IPS DF 6.9 (cell line): ENCODE measurements at places on chromosomes 11 and 22.
A peak's percentile ranks its signal among the peaks of the same experiment; 100 is the strongest.

- DNase-seq = no peak
- H3K36me3 ChIP-seq = no peaks in the 10 kb centered on the region
- H3K4me3 ChIP-seq = no peak overlapping the region
- no peak overlapping the region for H3K27ac ChIP-seq
- H3K4me1 ChIP-seq = peaks cover 3% of the 10 kb centered on the region; the same call in 1 of the 2 replicates
Measured at GRCh38 chr11:113477321-113477720, 2.1 kb upstream of the DRD2 start.

DNA sequence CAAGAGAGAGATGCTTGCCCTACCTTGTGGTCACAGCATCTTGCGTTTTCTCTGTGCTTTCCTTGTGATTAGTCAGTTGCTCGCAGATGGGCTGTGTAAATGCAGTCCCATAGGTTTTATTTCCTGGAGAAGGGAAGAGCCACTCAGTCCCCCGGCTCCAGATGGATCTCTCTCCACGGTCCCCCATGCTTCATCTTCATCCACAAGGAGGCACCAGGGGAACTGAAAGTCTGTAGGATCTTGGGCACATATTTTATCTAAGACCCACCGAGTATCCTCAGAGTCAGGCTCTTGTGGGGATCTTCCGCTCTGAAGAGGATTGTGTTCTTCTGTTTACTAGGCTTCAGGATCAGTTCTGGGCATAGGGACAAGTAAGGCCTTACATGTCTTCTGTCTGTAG is 66.8 kb upstream of the E2F8 start:
- no peak overlapping the region for H3K4me3 ChIP-seq
- no peak overlapping the region for H3K27ac ChIP-seq
- H3K4me1 ChIP-seq = peaks cover 2% of the 10 kb centered on the region; the same call in 1 of the 2 replicates
- H3K36me3 ChIP-seq = no peaks in the 10 kb centered on the region

DNA sequence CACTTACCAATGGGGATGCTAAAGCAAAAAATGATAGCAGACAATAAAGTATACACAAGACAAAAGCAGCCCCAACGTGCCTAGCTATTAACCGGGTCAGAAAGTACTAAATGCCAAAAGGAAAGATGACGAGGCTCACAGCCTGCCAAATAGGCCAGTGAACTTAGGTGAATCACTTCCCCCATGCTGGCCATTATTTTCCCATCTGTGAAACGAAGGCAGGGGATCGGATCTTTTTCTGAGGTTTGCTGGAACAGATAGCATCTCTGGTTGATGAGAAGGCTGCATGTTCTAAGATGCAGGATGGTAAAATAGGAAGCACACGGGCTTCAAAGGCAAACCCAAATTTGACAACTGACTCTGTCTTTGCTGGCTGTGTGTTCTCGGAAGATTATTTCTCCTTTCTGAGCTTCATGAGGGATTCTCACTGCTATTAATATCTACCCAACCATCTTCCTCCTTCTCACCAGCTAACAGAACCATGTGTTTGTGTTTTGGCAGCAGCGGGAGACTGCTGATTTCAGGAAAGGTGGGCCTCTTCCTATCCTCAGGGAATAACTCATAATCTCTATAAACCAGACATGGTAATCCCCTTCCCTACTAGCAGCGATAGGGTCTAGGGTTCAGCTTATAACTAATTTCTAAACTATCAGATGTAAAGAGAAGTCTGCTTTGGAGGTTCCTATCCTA is 390.7 kb downstream of the LARGE1 start:
- H3K4me3 ChIP-seq = no peak overlapping the region
- no peak for DNase-seq
- no peaks in the 10 kb centered on the region for H3K27me3 ChIP-seq

DNA sequence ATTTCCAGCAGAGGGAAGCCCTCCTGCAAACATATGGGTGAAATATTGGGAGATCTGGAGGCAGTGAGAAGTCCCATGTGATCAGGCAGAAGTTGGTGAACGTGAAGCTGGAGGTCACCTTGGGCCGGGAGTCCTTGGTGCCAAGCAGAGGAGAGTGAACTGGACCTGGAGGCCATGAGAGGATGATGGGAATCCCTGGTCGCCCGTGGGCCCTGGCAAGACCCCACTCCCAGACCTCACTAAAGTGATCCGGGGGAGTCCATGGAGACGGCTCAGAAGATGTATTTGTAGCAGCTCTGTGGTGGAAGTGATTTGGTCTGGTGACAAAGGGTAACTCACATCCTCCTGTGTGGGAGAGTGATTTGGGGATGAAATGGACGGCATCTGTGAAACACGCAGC is 71.0 kb downstream of the ARHGAP8 start:
- DNase-seq = no peak
- no peaks in the 10 kb centered on the region; the same call in 1 of the 2 replicates for H3K4me1 ChIP-seq
- peaks cover 7% of the 10 kb centered on the region; the same call in 1 of the 2 replicates for H3K36me3 ChIP-seq

- DNase-seq = no peak
- H3K36me3 ChIP-seq = no peaks in the 10 kb centered on the region
- H3K27me3 ChIP-seq = no peaks in the 10 kb centered on the region
- no peak overlapping the region for H3K4me3 ChIP-seq
- no peak overlapping the region for H3K27ac ChIP-seq
Measured at GRCh38 chr22:36022162-36022561, 6.5 kb downstream of the RBFOX2 start.

- peak; percentile 43 for DNase-seq
- no peaks in the 10 kb centered on the region for H3K27me3 ChIP-seq
- H3K4me1 ChIP-seq = no peaks in the 10 kb centered on the region
- H3K36me3 ChIP-seq = no peaks in the 10 kb centered on the region
- no peak overlapping the region for H3K27ac ChIP-seq
Measured at GRCh38 chr11:35305670-35306382, 113.5 kb downstream of the SLC1A2 start.

- H3K27ac ChIP-seq = no peak overlapping the region
- DNase-seq = no peak
- no peaks in the 10 kb centered on the region for H3K36me3 ChIP-seq
- H3K4me3 ChIP-seq = no peak overlapping the region
Measured at GRCh38 chr11:120078397-120078796, 59.5 kb downstream of the TRIM29 start.

DNA sequence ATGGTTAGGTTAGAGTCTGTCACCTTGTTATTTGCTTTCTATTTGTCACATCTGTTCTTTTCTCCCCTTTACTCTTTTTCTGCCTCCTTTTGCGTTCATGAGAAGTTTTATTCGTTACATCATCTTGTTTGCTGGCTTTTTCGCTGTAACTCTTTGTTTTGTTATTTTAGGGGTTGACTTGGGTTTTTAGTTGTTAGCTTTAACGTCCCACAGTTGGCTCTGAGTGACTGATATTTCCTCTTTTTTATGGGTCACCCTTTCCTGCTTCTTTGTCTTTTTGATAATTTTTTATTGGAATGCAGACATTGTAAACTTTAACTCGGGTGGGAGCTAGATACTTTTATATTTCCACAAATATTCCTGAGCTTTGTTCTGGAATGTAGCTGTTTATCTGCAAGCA is 13.3 kb upstream of the TNNT3 start:
- no peaks in the 10 kb centered on the region for H3K36me3 ChIP-seq
- H3K4me3 ChIP-seq = no peak overlapping the region
- H3K4me1 ChIP-seq = 0 out of 2 replicates have a peak, but pooled peaks cover 5% of the 10 kb centered on the region
- no peaks in the 10 kb centered on the region for H3K27me3 ChIP-seq
- no peak for DNase-seq

GRCh38 chr11:64713016-64713707 is 9.8 kb downstream of the NRXN2 start:
- no peaks in the 10 kb centered on the region for H3K36me3 ChIP-seq
- no peak for DNase-seq
- H3K4me3 ChIP-seq = peak overlapping the region; percentile 38
- H3K27me3 ChIP-seq = peaks cover 11% of the 10 kb centered on the region; the same call in 1 of the 2 replicates

DNA sequence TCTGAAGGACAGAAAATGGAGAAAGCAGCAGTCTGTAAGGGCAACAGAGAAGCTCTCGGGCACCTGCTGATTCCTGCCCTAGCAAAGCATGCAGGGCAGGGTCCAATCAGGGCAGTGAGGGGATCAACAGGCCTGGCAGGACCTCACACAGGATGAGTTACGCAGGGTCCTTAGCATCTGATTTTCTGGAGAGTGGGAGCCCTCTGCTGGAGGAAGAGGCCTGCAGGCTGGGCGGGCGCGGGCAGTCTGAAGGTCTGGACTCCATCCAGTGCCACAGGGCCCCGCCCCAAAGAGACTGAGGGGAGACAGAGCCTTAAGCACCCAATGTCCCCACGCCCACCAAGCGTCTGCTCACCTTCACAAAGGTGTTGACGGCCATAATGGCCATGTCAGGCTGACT is 28.9 kb downstream of the AP1B1 start:
- H3K27ac ChIP-seq = no peak overlapping the region
- H3K36me3 ChIP-seq = peaks cover 10% of the 10 kb centered on the region; the same call in 1 of the 2 replicates
- H3K4me1 ChIP-seq = no peaks in the 10 kb centered on the region; the same call in 1 of the 2 replicates

GRCh38 chr11:2804701-2805387 is 80.7 kb downstream of the CDKN1C start:
- H3K27me3 ChIP-seq = no peaks in the 10 kb centered on the region; the same call in 1 of the 2 replicates
- no peak overlapping the region for H3K27ac ChIP-seq
- DNase-seq = no peak
- H3K36me3 ChIP-seq = no peaks in the 10 kb centered on the region
- peaks cover 4% of the 10 kb centered on the region for H3K4me1 ChIP-seq
- no peak overlapping the region for H3K4me3 ChIP-seq

- no peaks in the 10 kb centered on the region for H3K36me3 ChIP-seq
- H3K27me3 ChIP-seq = no peaks in the 10 kb centered on the region
- peak; percentile 64 for DNase-seq
- H3K4me3 ChIP-seq = no peak overlapping the region
- H3K27ac ChIP-seq = no peak overlapping the region
Measured at GRCh38 chr22:25903294-25903693, 161.3 kb downstream of the MYO18B start.

GRCh38 chr11:8610532-8611116 is 16.6 kb upstream of the STK33 start:
- no peak overlapping the region for H3K4me3 ChIP-seq
- H3K36me3 ChIP-seq = no peaks in the 10 kb centered on the region
- no peaks in the 10 kb centered on the region for H3K27me3 ChIP-seq
- H3K4me1 ChIP-seq = no peaks in the 10 kb centered on the region
- H3K27ac ChIP-seq = no peak overlapping the region

DNA sequence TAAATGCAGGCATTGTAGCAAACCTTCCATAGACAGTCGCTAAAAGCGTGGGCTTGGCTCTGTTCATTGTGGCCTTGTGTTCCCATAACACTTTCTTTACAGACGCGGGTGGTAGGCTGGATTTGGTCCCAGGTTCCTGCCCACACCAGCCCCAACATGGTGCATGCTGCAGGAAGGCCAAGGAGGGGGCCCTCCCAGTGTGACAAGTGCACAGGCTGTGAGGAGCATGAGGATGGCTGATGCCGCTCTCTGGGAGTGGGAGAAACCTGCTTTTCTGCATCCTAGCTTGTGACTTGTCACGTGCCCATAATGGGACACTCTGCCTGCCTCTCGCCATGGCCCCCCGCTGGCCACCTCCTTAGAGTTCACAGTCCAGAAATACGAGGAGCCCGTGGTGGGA is 161.8 kb upstream of the B3GAT1 start:
- H3K27me3 ChIP-seq = no peaks in the 10 kb centered on the region
- no peaks in the 10 kb centered on the region for H3K36me3 ChIP-seq
- H3K4me3 ChIP-seq = no peak overlapping the region

DNA sequence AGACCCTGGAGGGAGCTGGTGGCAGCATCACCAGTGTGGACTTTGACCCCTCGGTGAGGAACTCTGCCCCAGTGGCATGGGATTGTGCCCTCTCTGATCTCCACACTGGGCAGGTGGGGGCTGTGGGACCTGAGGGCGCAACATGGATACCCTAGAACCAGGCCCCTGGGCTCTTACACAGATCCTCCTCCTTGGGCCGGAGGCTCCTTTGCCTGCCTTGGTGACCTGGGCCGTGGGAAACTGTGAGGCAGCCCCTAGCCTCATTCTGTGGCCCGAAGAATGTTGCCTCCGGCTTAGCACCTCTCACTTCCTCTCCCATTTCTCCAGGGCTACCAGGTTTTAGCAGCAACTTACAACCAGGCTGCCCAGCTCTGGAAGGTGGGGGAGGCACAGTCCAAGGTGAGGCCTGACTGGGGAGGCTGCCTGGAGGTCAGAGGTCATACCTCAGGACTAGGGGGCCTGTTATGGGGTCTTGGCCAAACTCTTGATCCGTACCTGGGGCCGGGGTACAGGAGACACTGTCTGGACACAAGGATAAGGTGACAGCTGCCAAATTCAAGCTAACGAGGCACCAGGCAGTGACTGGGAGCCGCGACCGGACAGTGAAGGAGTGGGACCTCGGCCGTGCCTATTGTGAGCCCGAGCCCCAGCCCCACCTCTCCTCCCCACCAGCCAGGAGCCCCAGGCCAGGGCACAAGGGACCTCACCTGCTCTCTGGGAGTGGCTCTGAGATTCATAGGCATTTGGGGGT is 12.2 kb downstream of the ATG16L2 start:
- no peaks in the 10 kb centered on the region for H3K36me3 ChIP-seq
- H3K27me3 ChIP-seq = no peaks in the 10 kb centered on the region
- DNase-seq = no peak
- H3K27ac ChIP-seq = no peak overlapping the region
- no peak overlapping the region for H3K4me3 ChIP-seq

DNA sequence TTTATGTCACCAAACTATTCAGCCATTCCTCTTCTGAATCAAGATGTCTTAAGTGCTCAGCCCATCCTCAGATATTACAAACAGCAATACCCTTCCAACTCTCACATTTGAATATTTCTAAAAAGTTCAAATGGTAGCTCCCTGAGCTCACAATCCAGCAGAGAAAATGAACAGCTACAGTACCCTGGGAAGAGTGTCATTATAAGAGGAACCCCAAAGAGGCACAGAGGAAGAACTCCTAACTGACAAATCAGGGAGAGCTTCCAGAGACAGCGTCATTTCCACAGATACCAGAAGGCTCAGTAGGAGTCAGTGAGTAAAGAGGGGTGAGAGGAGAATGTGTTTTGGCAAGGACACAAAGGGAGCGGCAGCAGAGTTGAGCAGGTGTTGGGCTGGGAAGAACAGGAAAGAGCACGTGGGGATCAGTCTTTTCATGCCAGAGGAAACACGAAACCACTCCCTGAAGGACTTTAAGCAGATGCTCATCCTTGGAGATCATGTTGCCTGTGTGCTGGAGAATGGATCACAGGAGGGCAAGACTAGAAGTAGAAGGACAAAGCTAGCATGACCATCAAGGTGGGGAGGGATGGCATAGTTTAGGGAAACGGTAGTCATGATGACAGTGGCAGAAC is 4.3 kb downstream of the CLTCL1 start:
- no peak overlapping the region for H3K27ac ChIP-seq
- H3K36me3 ChIP-seq = no peaks in the 10 kb centered on the region
- no peak for DNase-seq

DNA sequence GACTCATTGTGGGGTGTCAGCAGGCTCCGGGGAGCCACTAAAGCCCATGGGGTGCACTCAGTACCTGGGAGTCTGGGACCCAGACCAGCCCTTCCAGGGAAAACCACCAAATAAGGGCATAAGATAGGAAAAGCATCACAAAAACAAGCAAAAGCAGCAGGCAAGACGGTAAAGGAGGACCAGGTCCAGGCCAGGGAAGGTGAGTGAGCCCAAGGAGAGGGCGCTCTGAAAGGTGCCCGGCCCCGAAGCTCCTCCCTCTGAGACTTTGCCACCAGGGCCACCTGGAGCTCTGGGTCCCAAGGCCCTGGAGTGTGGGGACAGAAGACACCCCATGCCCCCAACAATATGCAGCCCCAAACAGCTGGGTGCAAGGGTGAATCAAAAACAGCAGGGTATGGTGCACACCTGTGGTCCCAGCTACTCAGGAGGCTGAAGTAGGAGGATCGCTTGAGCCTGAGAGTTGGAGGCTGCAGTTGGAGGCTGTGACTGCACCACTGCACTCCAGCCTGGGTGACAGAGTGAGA is 5.2 kb upstream of the IL17REL start:
- H3K4me1 ChIP-seq = peaks cover 5% of the 10 kb centered on the region
- H3K27me3 ChIP-seq = peaks cover 12% of the 10 kb centered on the region; the same call in 1 of the 2 replicates
- H3K36me3 ChIP-seq = no peaks in the 10 kb centered on the region
